Activated CD4-positive, alpha-beta memory T cell treated with anti-CD3 and anti-CD28 coated beads for 36 hours (primary cell): ENCODE measurements at places on chromosomes 7 and 10. TPM values are rescaled to one million over a fixed set of nuclear protein-coding genes. Genes with fewer than 3 reads are reported as not detected.
A peak's percentile ranks its signal among the peaks of the same experiment; 100 is the strongest.

The OR2A42 gene
- not detected for total RNA-seq

- H3K4me3 ChIP-seq: no peak overlapping the region
- peaks cover 35% of the 10 kb centered on the region for H3K27me3 ChIP-seq
- no peak for DNase-seq
- H3K27ac ChIP-seq: no peak overlapping the region
- no peaks in the 10 kb centered on the region for H3K36me3 ChIP-seq
Observed at GRCh38 chr7:117871778-117872538, 1.3 kb downstream of the CTTNBP2 start.

The SLC13A1 gene
- not detected for total RNA-seq

DNA sequence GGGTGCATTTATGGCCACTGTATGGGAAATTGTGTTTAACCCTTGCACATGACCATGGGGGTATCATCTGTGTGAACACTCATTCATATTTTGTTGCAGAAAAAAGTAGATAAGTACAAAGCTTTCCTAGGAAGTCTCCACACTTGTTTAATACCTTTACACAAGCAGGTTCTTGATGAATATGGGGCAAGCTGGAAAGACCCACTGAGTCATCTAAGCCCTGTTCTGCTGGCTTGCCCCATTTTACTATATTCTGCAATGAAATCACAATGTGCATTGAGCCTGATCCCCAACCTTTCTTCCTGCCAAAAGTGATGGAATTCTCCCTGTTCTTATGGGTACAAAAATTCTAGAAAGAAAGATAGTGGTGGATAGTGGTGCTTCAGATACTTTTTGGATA is 99.8 kb downstream of the CCDC71L start:
- H3K27me3 ChIP-seq: peaks cover 1% of the 10 kb centered on the region
- peak; percentile 27 for DNase-seq
- peak overlapping the region; percentile 35 for H3K27ac ChIP-seq
- no peaks in the 10 kb centered on the region for H3K36me3 ChIP-seq
- H3K4me3 ChIP-seq: no peak overlapping the region
- peaks cover 14% of the 10 kb centered on the region for H3K4me1 ChIP-seq

The FBH1 gene
- 63.4 TPM for total RNA-seq

The ADAMTS14 gene
- total RNA-seq: not detected

DNA sequence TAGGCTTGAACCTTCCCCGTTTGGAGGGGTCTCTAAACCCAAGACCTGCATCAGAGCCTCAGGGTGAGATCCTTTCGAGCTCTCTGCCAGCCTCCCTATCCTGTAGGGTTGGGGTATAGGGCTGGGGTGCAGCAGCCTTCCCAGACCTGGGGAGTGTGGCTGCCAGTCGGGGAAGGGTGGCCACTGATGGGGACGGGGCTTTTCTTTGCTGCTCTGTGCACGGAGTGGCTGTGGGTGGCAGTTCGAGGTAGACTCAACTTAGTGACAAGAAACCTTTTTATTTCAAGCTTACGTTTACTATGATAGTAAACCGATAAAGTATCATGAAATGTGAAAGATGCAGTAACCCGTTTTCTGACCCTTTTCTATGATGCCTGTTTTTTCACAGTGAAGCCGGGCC is 13.0 kb downstream of the ZNF316 start:
- H3K36me3 ChIP-seq: peaks cover 39% of the 10 kb centered on the region
- no peak overlapping the region for H3K4me3 ChIP-seq
- H3K27ac ChIP-seq: no peak overlapping the region
- no peaks in the 10 kb centered on the region for H3K4me1 ChIP-seq
- DNase-seq: no peak

- DNase-seq: peak; percentile 42
- peaks cover 39% of the 10 kb centered on the region for H3K36me3 ChIP-seq
- peak overlapping the region; percentile 85 for H3K27ac ChIP-seq
Observed at GRCh38 chr7:55469271-55469681, 103.0 kb downstream of the VOPP1 start.

GRCh38 chr10:33120700-33121099 is 162.7 kb upstream of the ITGB1 start:
- H3K27me3 ChIP-seq: no peaks in the 10 kb centered on the region
- peaks cover 87% of the 10 kb centered on the region for H3K4me1 ChIP-seq
- H3K36me3 ChIP-seq: peaks cover 3% of the 10 kb centered on the region
- H3K27ac ChIP-seq: peak overlapping the region; percentile 81

The EPHB6 gene
- total RNA-seq: 9.5 TPM

The PKD2L1 gene
- total RNA-seq: not detected

DNA sequence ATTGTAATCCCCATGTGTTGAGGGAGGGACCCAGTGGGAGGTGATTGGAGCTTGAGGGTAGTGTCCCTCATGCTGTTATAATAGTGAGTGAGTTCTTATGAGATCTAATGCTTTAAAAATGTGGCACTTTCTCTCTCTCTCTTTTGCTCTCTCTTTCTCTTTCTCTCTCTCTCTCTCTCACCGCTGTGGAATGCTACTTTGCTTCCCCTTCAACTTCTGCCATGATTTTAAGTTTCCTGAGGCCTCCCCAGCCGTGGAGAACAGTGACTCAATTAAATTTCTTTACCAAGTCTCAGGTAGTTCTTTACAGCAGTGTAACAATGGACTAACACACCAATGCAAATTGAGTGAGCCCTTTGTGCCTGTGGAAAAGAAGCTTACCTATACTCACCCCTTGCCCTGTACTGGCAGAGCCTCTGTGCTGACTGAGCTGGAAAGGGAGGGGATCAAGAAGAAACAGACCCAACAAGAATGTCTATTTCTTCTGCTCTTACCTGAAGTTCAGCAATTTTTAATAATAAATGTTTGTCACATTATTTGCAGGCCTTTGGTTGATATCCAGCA is 642.5 kb upstream of the KCND2 start:
- no peaks in the 10 kb centered on the region for H3K27me3 ChIP-seq
- no peak overlapping the region for H3K4me3 ChIP-seq
- H3K27ac ChIP-seq: no peak overlapping the region
- H3K4me1 ChIP-seq: no peaks in the 10 kb centered on the region
- no peaks in the 10 kb centered on the region for H3K36me3 ChIP-seq
- no peak for DNase-seq

- H3K36me3 ChIP-seq: no peaks in the 10 kb centered on the region
- no peak overlapping the region for H3K4me3 ChIP-seq
- peaks cover 5% of the 10 kb centered on the region for H3K4me1 ChIP-seq
- H3K27me3 ChIP-seq: no peaks in the 10 kb centered on the region
Observed at GRCh38 chr7:23544913-23545354, 13.2 kb upstream of the TRA2A start.

- H3K36me3 ChIP-seq: no peaks in the 10 kb centered on the region
- peaks cover 5% of the 10 kb centered on the region for H3K27me3 ChIP-seq
- H3K27ac ChIP-seq: no peak overlapping the region
- no peak overlapping the region for H3K4me3 ChIP-seq
- H3K4me1 ChIP-seq: no peaks in the 10 kb centered on the region
- DNase-seq: no peak
Observed at GRCh38 chr10:90023950-90024349, 322.6 kb downstream of the KIF20B start.

The WIPF3 gene
- total RNA-seq: not detected

GRCh38 chr7:65983965-65984658 is 2.1 kb upstream of the GUSB start:
- peaks cover 6% of the 10 kb centered on the region for H3K36me3 ChIP-seq
- no peak for DNase-seq
- H3K27me3 ChIP-seq: no peaks in the 10 kb centered on the region
- no peak overlapping the region for H3K27ac ChIP-seq
- H3K4me3 ChIP-seq: no peak overlapping the region

DNA sequence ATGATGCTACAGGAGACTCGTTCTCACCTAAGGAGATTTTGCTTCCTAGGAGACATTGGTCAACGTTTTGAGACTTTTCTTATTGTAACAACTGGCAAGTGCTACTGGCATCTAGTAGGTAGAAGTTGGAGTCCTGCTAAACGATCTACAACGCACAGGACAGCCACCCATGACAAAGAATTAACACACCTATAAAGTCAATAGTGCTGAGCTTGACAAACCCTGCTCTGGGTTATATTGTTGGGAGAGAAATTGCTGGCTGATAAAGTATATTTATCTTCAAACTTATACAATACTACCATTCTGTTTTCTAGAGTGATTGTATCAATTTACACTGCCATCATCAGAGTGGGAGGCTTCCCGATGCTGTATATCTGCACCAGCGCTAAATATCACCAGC is 57.8 kb downstream of the SAMD9 start:
- H3K27ac ChIP-seq: no peak overlapping the region
- H3K4me1 ChIP-seq: peaks cover 15% of the 10 kb centered on the region
- H3K4me3 ChIP-seq: no peak overlapping the region
- DNase-seq: no peak
- peaks cover 13% of the 10 kb centered on the region for H3K27me3 ChIP-seq

The FANK1 gene
- total RNA-seq: 0.50 TPM

GRCh38 chr7:48035301-48035966 is at the start of gene C7orf57:
Gene C7orf57, plus strand, starts transcription at chr7:48035543. Its CDS starts 766 bp downstream, at chr7:48036309.
- peaks cover 9% of the 10 kb centered on the region for H3K4me1 ChIP-seq
- DNase-seq: peak; percentile 91
- no peaks in the 10 kb centered on the region for H3K36me3 ChIP-seq
- H3K4me3 ChIP-seq: peak within 1 kb of the TSS; percentile 78

The FFAR4 gene
- not detected for total RNA-seq
